ENCODE measurements at places on chromosomes 4 and X.

DNA sequence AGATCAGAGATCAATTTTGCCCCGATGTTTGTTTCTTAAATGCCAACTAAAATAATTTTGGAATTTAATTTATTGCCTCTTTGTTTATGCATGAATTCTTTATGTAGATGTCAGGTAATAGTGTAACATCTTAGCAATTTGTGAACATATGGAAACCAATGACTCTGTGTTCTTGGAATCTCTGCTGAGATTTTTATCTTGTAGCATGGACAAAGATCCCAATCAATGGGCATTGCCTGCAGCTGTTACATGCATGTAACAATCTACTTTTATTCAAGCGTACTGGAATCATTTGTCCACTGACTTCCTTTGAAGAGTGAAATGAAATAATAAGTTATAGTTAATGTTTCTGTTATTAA lies 61.6 kb upstream of the ARSJ start:
- no peak for DNase-seq

GRCh38 chr4:7213807-7214206 lies 21.5 kb downstream of the SORCS2 start:
- DNase-seq = no peak

DNA sequence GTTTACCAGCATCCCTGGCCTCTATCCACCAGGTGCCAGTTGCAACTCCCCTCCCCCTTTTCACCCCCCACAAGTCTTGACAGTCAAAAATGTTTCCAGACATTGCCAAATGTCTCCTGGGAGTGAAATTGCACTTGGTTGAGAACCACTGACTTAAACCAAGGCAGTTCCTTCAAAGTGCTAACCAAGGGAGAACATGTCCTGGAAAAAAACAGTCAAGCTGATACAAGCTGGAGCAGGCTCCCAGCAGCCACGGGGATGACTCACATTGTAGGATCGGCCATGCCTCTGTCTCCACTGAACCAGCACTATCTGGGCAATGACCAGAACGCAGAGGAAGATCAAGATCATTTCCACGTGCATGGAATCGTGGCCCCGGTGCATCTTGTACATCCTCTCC lies 11.4 kb downstream of the RNF175 start:
- DNase-seq = no peak

DNA sequence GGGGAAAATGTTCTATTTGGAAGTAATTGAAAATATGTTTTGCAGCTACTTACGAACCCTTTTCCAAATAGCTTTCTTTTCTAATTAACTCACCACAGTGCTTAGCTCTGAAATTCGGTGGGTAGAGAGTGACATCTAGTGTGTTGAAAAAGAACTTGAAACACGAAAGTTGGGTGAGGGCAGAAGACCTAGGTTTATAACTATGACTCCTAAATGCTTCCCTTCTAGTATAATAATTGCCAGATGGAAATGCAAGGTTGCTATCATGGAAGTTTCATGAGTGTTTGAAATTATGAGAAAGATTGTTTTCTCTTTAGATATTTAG lies 77.3 kb upstream of the NOCT start:
- DNase-seq = peak; percentile 92

- no peak for DNase-seq
Observed at GRCh38 chrX:45710081-45710801, 509.6 kb upstream of the DIPK2B start.

DNA sequence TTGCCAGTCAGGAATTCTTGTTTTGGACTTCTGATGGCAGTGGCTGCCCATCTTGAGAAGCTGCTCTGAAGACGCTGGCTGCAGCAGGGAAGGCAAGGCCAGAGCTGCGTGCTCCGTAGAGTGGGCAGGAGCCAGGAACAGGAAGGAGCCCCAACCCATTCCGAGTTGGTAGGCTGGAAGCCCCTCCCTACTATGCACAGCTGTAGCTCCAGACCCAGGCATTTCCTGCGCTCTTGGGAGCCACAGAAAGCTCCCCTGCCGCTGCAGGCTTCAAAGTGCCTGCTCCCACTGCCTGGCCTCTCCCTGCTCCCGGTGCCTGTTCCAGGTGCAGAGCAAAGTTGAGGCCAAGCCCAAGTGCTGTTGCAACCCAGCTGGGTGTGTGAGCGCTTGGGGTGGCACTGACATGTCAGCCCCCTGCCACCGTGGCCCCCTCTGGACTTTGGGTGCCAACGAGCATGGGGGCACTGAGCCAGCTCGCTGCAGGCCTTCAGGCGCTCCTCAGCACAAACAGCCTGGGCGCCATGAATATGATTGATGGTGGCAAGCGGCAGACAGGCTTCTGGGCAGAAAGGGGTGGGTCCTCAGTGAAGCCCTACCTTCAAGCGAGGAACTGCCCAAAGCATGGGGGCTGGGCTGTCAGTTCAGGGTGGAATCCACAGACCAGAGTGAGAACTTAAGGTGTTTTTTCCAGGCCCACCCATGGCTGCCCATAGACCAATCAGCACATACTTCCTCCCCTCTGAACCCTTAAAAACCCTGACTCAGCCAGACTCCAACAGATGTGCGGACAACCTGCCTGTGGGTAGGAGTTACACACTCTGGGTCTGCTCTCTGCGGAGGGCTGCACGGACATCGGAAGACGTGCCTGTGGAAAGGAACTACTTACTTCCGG lies 677.2 kb upstream of the INTU start:
- DNase-seq = no peak

DNA sequence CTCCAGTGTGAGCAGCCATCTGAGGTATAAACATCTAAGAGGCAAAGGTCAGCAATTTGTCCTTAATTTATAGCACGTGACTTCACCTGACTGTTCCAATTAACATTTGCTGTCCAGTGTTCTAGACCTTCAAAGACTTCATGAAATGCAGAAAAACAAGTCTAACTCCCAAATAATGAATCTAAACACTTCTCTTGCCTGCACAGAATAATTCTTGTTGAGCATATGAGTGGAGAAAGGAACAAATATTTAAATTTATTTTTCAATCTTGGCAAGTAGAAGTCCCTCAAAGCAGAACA lies 12.0 kb downstream of the RFC1 start:
- DNase-seq = peak; percentile 6

- no peak for DNase-seq
Observed at GRCh38 chrX:69070949-69071650, 94.2 kb downstream of the PJA1 start.

DNA sequence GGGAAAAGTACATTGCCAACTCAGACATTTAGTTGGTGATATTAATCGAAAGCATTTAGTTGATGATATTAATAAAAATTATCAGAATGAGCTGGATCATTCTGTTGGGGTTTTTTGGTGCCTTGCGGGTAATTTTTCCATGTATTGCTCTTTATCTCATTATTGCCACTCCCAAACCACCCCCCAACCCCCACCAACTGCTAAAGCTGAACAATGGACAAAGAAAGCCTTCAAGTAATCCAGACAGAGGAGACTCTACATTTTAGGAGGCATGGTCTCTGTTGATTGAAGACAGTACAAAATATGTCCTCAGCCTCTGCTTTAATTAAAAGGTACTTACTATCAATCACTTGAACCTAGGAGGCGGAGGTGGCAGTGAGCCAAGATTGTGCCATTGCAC lies 22.5 kb downstream of the PDK3 start:
- DNase-seq = no peak

DNA sequence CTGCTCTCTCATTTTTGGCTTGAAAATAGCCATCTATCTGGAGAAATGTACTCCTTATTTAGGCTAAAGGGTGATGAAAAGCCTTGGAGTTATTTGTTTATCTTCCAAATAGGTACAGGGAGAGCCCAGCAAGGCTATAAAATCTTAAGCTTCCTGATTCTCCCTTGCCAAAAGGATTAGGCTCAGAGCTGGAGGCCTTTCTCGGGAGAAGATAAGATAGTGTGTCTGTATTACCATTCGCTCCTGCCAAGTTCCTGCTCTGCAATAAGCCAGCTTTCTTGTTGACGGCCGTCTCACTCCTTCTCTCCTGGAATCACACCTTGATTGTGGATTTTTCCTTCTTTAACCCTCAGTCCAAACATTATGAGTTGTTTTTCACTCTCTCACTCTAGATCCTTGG lies 171.8 kb upstream of the TTC29 start:
- DNase-seq = no peak

DNA sequence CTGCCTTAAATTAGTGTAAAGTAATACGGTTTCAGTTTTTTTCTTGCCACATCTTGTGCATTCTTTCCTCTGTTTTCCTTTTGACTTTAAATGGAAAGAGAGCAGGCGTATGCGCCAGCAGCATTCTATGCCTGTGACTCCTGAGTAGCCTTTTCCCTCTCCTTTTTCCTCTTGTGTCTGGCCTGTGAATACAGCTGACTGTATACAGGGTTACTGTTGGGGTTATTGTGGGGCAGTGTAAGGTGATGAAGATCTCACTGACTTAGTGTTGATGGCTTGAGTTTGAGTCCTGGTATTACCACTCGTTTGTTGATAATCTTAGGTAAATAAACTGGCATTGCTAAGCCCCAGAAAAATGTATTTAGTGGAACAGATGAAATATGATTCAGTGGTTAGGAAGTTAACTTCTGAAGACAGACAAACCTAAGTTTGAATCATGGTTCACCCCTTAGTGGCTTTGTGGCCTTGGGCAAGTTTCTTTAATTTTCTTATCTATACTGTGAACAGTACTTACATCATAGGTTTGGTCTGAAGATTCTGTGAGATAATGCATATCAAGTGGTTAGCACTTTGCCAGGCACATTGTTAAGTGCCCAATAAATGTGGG lies 105.1 kb downstream of the FNIP2 start:
- DNase-seq = no peak

DNA sequence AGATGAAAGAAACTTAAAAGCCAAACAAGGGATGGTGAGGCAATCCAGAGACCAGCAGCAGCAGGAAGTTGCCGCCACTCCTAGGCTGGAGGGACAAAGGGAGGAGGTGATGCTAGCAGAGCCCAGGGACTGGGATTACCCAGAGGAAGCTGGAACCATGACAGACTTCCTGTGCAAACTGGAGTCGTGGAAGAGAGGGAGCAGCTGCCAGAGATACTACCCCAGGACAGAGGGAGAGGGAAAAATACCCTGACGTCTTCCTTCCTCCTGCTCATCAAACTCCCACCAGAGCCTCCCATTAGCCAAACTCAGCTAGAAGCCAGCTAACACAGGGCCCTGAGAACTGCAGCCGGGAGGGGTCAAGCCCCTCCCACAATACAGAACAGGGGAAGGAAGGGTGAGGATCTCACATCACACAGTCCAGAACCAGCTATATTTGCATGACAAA lies 101.2 kb upstream of the KLF3 start:
- DNase-seq = no peak

DNA sequence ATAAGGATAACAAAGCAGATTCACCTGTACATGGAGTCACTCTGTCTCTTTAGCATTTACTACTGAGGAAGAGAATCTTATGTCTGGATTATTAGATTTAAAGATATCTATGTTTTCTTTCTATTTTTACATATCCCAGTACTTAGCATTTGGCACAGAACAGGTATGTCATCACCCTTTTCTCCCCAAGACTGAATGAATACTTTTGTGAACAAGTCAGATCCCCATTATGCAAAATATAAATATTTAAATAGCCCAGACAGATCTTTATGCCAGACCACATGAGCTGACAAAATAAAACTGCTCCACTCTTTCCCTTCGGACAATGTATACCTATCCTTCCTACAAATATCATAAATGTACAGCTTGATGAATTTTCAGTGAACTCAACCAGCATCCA lies 94.5 kb downstream of the CASK start:
- no peak for DNase-seq

GRCh38 chrX:79259073-79259689 lies 108.0 kb downstream of the ITM2A start:
- no peak for DNase-seq

DNA sequence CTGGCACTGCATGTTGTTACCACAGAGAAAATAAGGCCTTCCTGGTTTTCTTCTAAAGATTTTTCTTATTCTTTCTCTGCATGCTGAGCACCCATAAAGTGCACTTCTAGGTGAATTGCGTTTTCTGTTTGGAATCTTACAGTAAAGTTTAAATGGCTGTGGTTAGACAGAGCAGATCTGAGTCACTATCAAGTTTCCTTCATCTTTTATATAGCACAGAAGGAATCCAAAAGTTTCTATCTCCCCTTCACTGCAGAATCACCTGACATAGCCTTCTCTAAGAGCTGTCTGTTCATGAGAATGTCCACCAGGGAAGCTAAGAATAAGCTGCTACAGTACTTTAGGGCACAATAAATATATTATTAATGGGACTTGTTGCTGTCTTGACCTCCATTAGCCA lies 455.5 kb upstream of the FAM241A start:
- no peak for DNase-seq

GRCh38 chrX:107726816-107727534 lies 48.6 kb downstream of the TSC22D3 start:
- DNase-seq = no peak

DNA sequence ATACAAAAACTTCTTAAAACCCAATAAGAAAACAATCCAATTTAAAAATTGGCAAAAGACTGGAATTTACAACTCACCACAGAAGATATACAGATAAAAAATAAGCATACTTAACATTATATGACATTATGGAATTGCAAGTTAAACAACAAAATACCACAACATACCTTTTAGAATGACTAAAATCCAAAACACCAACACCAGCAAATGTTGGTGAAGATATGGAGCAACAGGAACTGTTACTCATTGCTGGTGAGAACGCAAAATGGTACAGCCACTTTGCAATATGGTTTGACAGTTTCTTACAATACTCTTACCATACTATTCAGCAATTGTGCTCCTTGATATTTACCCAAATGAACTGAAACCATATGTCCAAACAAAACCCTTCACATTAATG lies 112.4 kb downstream of the ADGRL3 start:
- no peak for DNase-seq

GRCh38 chrX:13985697-13986435 lies 43.8 kb downstream of the GEMIN8 start:
- DNase-seq = no peak

DNA sequence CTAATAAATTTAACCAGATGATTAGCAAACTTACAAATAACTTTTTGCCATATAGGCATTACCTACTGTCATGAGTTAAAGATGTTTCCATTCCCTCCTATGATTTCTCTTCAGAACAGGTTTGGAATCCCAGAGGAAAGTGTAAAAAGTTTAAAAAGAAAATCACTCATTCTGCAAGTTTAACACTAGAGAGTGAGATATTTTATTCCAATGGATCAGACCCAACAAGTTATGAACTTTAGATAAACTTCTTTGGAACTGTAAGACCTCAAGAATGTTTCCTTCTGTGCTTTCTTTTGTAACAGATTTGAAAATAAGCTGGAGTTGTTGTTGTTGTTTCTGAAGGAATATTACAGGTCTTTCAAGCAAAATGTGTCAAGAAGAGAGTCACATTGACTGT lies 51.6 kb downstream of the PPP3CA start:
- no peak for DNase-seq

- no peak for DNase-seq
Observed at GRCh38 chrX:57265126-57265525, 21.4 kb upstream of the FAAH2 start.

- DNase-seq = peak; percentile 5
Observed at GRCh38 chrX:20829665-20830491, 544.3 kb upstream of the CNKSR2 start.

- DNase-seq = no peak
Observed at GRCh38 chr4:41143311-41144039, 70.9 kb downstream of the APBB2 start.

DNA sequence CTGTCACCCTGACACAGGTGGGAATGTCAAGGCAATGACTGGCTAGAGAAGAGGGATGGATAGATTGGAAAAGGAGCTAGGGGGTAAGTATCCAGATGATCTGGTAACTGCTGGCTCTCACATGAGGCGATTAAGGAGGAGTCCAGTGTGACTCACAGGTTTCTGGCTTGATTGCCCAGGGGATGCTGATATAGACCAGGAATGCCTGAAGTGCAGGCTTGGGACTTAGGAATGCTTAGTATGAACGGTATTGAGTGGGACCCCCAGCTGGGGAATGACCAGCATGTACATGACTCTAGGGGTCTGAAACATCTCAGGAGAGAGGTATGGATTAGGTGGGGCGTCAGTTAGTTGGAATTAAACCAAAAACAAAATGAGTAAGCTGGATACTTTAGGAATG lies 65.8 kb upstream of the PRPS1 start:
- no peak for DNase-seq
